ENCODE measurements at places on chromosomes 12 and 14.

GRCh38 chr12:19012965-19013364 is 116.6 kb upstream of the PLEKHA5 start:
- no peak for DNase-seq

GRCh38 chr14:94612174-94612573 is at the start of gene SERPINA3:
Gene SERPINA3, plus strand, starts transcription at chr14:94612391. Its CDS starts 2,051 bp downstream, at chr14:94614442.
- DNase-seq: peak; percentile 54

DNA sequence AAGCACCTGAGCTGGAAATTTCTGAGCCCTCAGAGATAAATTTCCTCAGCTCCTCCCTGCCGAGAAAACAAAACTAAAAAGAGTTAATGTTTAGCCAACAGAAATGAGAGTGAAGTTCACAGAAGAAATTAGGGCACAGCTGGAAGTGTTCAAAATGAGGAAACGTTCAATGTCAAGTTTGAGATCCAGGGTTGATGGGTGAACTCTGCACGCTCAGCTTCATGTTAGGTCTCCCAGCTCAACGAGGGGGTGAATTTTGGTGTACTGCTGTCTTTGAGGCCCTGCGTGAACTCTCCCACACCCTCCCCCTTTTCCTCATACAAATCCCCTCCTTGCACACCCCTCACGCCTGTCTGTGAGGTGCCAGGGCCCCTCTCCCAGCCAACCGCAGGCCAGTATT is 13.3 kb upstream of the OAS3 start:
- DNase-seq: no peak

- DNase-seq: no peak
Observed at GRCh38 chr12:46087916-46088439, 97.6 kb upstream of the SCAF11 start.

DNA sequence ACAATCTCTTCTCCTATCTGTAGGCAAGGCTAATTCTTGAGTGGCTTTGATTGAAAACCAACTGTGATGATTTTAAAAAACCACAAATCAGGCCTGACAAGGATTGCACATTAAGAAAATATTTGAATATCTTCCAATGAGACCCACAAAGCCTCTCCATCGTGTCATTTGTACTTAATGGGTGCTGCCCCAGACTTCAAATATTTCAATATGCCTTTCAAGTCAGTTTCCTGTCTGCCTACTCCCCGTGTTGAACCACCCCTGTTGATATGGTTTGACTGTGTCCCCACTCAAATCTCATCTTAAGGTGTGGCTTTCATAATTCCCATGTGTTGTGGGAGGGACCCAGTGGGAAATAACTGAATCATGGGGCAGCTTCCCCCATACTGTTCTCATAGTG is 159.7 kb upstream of the EGLN3 start:
- DNase-seq: no peak

DNA sequence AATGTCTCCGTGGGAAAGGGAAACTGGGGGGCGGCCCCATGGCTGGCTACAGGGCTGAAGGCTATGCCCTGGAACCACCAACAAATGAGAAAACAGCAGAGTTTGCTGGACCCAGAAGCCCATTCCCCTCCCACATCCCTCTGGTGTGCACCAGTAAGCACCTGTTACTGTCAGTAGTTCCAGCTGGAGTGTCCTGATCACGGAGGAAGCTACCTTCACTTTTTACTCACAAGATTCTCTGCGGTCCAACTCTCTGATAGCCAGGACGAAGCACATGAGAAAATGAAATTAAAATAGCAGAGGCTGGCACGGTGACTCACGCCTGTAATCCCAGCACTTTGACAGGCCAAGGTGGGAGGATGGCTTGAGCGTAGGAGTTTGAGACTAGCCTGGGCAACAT is 22.7 kb upstream of the MEG3 start:
- DNase-seq: no peak

GRCh38 chr12:6613015-6613775 is 6.0 kb upstream of the CHD4 start:
- DNase-seq: no peak

DNA sequence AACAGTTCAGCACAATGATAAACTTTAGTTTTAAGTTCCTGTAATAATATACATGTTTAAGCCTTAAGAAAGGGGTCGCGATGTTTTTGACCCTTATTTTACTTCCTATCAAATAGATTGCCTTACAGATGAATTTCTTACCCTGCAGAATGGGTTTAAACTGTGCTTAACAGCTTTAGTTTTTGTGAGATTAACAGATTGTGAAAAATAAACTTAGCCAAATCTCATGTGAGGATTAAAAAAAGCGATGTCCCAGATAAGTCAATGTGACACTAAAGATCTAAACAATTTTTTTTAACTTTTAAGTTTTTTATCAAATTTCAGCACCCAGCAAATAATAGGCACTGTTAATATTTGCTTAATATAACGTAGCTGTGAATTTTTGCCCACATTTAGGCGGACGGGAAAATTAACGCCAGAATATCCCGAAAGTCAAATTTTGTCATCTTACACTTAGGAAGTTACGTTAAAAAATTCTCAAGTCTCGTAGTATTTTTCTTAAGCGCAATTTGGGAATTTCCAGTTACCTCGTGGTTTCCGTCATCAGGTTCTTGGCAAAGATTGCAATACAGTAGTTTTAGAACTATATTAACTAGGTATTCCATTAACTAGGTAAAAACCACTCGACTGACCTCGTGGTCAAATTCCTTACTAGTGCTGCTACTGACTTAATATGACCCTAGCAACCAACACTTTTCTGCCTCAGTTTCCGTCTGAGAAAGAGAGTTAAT is 1.2 kb downstream of the HNRNPC start:
- DNase-seq: no peak

GRCh38 chr14:79629411-79630287 is 581.7 kb downstream of the DIO2 start:
- DNase-seq: no peak

DNA sequence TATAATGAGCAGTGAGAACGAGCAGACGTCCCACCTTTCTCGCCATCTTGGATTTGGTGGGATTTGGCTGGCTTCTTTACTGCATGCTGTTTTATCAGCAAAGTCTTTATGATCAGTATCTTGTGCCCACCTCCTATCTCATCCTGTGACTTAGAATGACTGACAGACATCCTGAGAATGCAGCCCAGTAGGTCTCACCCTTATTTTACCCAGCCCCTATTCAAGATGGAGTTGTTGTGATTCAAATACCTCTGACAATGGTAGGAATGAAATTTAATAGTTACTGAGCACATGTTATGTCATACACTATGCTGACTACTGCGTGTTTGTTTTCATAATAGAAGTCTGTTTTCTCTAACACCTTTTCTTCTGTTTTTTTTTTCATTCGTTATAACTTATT is 1.9 kb downstream of the TMTC3 start:
- no peak for DNase-seq

DNA sequence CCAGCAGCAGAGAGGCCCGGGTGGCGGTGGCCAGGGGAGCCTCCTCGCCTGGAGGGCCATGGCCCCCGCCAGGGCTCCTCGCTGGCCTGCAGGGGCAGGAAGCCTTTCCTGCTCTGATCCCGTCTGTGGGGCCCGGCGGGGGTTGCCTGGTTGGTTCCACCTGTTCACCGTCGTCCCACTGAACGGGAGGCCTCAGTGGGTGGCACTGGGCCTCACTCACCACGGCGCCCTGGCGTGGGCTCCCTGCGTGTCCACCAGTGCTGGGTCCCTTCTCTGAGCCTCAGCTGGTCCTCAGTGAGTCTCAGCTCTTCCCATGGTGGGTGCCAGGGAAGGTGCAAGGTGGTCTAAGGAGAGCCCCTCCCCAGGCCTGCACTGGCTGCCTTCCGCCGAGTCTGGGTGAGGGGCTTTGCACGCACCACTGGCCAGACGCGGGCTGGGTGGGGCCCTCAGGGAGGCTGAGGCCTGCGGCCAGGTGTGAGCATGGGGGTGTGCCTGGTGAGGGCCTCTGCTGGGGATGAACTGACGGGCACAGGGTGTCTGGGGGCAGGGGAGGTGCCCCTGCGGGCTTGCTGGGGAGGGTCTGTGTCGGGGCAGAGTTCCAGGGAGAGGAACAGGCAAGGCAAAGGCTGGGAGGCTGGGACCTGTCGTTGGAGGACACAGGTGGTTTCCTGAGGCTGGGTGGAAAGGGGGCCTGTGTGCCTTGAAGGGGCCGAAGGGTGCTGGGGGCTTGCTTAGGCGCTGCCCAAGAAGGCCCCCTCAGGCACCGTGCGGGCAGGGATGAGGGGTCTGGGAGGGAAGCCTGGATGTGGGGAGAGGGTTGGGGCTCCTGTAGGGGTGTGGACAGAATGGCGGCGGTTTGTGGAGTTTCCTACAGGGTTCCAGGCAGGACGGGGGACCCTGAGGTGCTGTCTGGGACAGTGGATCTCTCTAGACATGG is 339.8 kb downstream of the TMEM121 start:
- DNase-seq: no peak

DNA sequence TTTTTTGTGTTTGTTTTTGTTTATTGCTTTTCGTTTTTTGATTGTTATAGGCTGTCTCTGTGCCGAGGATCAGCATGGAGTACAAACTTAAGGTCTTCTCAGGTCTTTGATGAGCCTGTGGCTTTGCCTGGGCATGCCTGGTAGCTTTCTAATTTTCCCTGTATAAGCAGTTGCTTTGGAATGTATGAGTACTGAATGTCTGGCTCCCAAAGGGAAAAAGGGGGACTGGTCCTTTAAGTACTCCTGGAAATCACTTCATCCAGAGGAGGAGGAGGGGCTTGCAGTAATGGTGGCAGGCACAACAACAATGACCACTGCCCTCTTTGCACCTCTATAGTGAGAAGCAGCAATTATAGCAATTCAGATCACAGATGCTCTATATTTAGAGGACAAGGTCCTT is 67.6 kb upstream of the TTC7B start:
- no peak for DNase-seq

- no peak for DNase-seq
Observed at GRCh38 chr12:64672925-64673409, 62.7 kb downstream of the RASSF3 start.

DNA sequence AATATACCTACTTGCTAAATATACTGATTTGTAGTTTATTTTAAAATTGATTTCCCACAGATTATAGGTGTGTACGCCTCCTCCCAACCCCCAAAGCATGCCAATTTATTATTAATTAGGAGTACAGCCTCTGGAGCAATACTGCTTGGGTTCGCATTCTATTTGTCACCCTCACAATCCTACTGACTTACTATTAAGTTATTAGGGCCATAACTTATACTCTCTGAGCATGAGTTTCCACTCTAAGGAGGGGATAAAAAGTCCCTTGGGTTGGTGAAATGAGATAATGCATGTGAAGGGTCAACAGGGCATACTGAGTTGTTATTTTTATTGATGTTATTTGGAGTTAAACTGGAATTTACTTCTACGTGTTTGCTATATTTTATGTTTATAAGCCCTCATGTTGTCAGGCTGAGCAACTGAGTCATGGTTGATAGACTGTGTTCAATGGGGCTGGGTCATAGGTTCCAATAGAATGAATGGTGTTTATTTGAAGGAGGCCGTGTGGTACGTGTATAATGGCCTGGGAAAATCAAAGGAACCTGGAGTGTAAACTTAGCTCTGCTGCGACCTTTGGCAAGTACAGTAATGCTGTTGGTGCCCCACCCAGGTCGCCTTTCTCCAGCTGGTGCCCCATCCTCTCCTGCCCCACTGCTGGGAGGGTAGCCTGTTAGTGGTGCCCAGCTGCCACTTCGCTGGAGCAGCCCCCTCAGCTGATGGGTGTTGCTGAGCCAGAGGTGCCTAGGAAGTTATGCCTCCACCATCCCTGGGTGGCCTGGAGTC is 99.3 kb upstream of the PTPRB start:
- no peak for DNase-seq

DNA sequence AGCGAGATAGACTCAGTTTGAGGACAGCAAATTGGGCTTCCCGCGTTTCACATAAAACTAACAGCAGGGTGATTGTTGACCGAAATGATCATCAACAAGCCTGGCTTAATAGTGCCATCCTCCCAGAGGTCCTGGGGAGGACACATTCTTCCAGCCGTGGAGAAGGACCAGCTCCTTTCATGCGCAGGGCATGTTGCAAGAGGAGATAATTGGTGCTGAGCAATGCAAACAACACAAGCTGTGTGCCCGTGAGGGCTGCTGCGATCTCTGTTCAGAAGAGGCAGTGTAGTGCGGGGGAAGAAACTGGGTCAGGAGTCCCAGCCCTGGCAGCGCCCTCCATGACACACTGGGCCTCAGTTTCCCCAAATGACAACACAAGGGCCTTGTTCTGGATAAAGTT is 54.3 kb downstream of the CCDC85C start:
- no peak for DNase-seq

- no peak for DNase-seq
Observed at GRCh38 chr12:66661357-66661756, 17.5 kb downstream of the GRIP1 start.

- no peak for DNase-seq
Observed at GRCh38 chr14:68978172-68978911, 760 bp downstream of the ACTN1 start.

DNA sequence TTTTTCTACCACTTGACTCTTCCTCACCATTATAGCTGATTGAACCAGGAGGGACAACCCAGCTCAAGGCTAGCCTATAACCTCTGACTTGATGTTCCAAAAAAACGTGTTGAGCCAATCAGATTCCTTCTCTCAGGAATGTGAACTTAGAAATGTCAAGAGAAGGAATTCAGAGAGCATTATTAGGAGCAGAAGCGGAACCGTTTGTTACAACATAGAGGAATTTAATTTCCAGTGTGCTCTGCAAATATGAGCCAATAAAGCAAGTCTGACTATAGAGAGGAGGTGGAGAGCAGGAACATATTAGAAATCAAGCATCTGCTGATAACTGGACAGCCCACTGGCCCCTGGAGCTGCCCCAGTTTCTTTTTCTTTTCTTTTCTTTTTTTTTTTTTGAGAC is 15.3 kb upstream of the PELI2 start:
- no peak for DNase-seq

- DNase-seq: peak; percentile 94
Observed at GRCh38 chr12:119990382-119990874, 1.4 kb downstream of the BICDL1 start.

GRCh38 chr12:114669401-114670290 is 14.3 kb downstream of the TBX3 start:
- no peak for DNase-seq

GRCh38 chr12:106885541-106886249 is 70.0 kb upstream of the TMEM263 start:
- DNase-seq: no peak

DNA sequence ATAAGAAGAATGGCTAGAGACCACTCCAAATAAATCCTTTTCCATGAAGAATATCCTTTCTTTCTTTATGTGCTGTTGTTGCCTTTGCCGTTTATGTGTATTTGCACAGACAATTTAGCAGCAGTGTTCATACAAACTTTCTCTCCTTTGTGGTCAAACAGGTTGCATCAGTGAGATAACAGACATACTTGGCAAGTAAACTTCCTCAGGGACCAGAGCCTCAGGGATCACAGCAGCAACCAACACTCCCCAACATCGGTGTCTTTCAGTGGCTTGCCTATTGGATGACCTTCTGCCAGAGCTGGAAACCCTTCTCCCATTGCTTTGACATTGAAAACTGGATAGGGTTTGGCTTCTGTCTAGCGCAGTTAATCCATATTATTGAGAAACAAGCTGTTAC is 252.2 kb downstream of the BTG1 start:
- no peak for DNase-seq

DNA sequence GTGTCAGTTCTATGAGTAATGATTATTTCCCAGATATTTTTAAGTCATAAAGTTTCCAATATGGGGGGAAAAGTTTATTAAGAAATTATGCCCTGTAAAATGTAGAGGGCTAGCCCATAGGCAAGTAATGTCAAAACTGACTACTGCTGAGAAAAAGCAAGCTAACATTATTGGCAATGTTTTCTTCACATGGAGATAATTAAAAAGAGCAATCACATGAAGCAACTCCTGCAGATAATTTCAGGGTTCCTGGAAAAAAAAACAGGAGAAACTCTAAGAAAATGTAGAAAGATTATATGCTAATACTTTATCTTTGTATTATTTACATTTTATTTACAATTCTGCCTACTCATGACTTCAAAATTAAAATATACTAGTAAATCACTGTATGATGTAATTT is 39.8 kb downstream of the PPP1R12A start:
- no peak for DNase-seq
